Esophagus squamous epithelium (tissue), 5 donors: ENCODE measurements at places on chromosomes 11 and 22.

DNA sequence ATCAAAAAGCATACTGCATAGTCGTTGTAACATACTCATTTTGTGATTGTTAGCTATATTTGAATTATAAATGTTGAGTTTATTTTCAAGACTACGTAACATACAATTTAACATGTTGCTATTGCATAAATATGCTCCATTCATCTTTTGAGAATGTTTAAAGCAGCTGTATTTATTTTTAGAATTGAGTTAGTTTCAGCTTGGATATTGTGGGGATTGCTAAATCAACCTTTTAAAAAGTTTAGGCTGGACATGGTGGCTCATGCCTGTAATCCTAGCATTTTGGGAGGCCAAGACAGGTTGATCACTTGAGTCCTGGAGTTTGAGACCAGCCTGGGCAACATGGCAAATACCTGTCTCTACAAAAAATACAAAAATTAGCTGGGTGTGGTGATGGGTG is 288.1 kb downstream of the DYNC2H1 start:
- DNase-seq, result no peak

GRCh38 chr11:45860764-45861510 is 13.7 kb downstream of the CRY2 start:
- DNase-seq, result no peak

GRCh38 chr11:31987118-31988005 is 103.5 kb upstream of the RCN1 start:
- no peak for DNase-seq

DNA sequence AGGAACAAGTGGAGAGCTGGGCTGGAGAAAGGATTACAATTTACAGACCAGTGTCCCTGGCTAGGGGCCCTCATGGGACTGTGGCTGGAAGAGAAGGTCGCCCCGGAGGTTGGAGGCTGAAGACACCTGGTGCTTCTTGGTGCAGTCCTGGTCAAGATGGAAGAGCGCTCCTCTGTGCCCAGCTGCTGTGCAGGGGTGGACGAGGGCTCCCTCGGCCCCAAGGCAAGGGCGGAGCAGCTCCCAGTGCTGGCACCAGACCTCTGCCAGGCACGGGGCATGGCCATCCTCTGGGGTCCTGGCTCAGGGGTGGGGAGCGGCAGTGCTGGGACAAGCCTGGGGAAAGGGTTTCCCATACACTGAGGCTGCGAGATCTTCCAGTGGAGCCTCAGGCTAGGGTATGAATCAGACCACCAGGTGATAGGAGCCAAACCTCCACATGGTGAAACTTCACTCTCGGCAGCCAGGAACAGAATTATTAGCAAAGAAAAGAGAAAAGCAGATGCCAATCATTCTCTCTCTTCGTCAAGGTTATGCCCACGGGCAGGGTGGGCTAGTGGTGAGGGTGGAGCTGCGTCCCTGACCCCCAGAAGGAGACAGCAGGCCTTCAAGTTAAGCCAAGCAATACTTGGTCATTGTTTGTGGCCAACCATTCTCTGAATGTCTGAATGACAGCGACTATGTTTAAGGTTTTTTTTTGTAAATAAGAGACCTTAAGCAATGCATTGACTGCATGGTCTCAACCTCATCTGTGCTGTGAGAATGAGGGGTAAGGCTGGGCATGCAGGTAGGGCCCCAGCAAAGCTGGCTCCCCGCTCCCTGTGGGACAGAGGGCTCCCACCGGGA is 32.1 kb downstream of the PPM1F start:
- no peak for DNase-seq

- no peak for DNase-seq
These were observed 87.4 kb upstream of the SHISAL1 start for GRCh38 chr22:44399906-44400762.

DNA sequence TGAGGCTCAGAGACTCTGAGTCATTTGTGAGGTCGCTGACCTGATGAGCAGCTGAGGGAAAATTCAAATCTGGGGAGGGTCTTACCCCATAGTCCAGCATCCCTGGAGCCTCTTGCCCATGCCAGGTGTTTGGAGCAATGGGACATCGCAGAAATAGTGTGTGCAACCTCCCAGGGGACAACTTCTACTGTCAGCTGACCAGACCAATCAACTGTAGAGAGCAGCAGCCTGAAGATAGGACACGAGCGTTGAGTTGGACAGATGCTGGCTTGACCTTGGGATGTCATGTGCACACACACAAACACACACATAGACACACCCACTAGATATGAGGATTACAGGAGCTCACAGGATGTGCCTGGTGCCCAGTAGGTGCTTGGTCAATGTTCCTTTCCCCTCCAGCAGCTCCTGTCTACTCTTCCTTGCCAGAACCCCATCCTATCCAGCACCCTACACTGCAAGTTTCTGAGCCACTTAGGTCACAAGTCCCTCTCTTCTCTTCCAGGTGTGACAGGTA is 59.1 kb upstream of the MPEG1 start:
- DNase-seq, result no peak

DNA sequence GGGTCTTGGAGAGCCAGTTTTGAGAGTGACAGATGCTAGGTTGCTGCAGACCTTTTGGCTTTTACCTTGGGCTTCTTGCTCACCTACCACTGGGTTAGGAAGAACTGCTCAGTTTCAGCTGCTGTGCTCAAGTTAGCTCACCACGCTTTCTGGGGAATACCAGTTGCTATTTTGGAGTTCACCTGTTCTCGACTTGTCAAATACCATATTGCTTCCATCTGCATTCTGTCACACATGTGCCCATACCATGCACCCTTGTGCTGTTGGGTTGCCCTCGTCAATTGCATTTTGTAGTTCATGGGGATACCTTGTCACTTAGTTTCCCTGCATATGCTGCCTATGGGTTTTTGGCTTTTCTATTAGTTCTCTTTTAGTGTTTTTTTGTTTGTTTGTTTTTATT is 23.0 kb upstream of the BARX2 start:
- no peak for DNase-seq

DNA sequence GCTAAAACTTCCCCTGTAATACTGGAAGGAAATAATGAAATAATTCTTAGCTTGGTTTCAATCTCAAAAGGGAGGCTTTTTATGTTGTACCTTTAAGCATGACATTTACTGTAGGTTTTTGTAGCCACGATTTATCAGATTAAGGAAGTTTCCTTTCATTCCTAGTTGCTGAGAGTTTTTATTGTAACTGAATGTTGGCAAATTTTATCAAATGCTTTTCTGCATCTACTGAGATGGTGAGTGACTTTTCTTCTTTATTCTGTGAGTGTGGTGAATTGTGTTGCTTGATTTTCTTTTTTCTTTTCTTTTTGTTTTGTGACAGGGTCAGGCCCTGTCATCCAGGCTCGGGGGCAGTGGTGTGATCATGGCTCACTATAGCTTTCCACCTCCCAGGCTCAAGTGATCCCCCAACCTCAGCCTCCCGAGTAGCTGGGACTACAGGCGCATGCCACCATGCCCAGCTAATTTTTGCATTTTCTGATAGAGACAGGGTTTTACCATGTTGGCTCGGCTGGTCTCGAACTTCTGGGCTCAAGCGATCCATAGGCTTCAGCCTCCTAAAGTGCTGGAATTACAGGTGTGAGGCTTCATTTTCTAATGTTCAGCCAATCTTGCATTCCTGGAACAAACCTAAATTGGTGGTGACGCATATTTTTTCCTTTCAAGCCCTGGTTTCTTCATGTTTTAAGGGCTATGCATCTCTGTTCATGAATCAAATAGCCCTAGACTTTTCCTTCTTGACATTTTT is 26.2 kb downstream of the SUSD2 start:
- no peak for DNase-seq

DNA sequence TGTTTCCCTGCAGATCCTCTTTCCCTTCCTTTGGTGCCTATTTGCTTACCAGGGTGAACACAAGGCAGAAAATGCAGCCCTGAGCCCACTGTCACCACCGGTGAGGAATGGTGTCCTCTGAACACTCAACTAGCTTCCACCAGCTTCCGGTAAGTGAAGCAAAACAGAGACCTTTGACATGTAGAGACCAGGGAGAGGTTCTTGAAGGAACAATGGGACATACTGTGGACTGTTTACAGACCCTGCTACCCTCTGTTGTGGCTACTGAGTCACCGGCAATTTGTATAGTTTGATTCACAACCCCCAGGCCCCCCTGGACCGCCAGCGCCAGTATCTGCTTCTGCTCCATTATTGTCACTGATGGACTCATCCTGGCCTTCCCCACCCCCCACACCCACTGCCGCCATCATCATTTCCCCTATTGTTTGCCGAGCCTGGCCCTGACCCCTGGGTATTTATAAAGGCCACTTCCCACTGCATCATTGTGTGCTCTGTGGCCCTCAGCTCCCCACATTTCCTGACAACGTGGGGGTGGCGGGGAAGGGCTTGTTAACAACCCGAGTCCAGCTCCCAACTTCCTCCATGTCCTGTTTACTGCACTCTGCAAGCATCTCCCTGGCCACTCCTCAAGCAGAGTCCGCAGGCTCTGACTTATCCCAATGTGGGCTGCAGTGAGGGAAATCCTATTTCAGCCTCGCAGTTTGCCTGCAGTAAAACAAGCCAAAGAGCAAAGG is 252.9 kb downstream of the ETS1 start:
- DNase-seq, result no peak

GRCh38 chr11:104134745-104135144 is 29.2 kb downstream of the PDGFD start:
- DNase-seq, result no peak

GRCh38 chr11:14809466-14809865 is 82.6 kb downstream of the CYP2R1 start:
- DNase-seq, result no peak

DNA sequence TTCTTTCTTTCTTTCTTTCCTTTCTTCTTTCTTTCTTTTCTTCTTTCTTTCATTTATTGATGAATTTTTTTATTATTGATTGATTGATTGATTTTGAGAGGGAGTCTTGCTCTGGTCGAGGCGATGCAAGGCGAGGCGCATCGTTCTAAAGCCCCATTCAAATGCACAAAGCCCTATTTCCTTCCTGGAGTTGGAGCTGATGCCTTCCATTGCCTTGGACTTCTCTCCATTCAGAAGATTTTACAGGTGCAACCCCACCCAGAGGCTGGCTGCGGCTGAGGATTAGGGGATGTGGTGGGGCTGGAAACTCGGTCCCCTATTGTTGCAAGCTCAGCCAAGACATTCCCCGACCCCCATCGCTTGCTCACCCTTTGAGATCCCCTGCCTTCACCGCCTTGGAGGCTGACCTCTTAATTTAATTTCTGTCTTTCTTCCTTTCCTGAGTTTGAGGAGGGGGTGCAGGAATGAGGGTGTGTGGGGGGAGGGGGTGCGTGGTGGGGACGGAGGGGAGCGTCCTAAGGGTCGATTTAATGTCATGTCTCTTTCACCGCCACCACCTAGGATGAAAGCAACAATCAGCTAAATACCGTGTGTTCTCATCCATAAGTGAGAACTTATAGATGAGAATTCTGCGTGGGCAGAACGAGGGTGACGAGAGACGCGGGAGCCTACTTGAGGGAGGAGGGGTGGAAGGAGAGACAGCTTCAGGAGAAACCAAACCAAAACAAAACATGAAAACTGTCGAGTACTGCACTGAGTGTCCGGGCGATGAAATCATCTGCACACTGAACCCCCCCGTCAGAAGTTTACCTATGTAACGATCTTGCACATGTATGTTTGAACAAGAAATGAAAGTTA is 3913.9 kb upstream of the OR11H1 start:
- DNase-seq, result no peak

- DNase-seq, result no peak
These were observed 145.0 kb upstream of the GRK3 start for GRCh38 chr22:25419247-25420113.

GRCh38 chr11:117316197-117316961 is at the start of gene BACE1:
Gene BACE1, minus strand, starts transcription at chr11:117316256. Its CDS starts 461 bp downstream, at chr11:117315795.
- DNase-seq, result no peak

DNA sequence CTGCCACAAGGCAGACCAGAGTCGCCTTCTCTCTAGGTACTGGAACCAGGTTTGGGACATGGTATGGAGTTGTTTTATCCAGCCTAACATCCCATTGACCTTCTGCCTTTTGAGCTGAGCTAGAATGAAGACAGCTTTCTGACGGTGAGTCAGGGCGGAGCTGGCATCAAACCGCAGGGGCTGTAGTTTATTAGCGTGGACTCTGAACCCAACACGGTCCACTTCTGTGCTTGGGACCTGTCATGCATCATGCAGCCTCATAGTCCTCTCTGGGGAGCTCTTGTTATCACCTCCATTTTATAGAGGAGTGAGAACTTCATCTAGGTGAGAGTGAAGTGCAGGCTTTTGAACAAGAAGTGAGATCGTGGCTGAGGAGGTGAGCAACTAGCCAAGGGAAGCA is 8.3 kb downstream of the GAL3ST1 start:
- no peak for DNase-seq

GRCh38 chr11:65493367-65494176 is 5.3 kb upstream of the MALAT1 start:
- DNase-seq, result no peak

DNA sequence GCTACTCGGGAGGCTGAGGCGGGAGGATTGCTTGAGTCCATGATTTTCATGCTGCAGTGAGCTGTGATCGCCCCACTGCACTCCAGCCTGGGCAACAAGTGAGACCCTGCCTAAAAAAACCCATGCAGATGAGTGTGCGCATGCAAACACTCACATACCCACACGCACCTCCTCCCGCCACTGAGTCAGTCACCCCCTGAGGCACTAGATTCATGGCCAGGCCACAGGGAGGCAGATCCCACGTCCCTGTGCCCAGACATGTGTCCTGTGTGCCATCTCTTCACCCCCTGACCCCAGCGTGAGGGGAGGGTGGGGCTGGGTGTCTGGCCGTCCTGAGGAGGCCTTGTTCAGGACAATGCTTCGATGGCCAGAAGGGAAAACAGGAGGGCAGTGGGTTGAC is 15.5 kb downstream of the RELT start:
- no peak for DNase-seq

DNA sequence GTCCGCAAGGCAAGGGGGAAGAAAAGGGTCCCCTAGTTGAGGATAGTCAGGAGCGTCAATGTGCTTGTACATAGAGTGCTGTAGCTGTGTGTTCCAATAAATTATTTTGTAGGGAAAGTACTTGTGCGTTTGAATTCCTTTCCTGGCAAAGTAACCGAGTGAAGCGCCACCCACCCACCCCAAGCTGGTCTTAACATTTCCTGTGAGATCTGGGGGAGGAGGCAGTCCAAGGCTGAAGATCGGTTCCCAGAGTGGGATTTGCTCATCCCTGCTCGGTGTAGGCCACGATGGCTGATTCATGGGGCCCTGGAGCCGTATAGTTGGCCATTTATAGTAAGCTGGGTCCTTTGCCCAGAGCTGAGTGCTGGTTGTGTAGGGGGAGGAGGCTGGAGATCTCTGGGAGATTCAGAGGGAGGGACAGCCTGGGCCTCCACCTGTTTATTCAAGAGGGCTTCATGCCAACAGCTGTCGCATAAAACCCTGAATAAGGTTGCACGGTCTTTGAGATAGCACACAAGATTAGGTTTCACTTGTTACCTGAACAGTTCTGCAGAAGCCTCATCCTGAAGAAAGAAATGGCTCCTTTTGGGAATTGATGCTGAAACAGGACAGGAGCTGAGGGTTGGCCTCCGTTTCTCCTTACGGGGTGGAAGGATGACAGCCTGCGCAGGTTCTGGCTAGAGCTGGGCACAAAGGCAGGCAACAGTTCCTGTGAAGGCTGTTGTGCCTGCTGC is 2.4 kb downstream of the ATF4 start:
- DNase-seq, result no peak

GRCh38 chr22:39245130-39246039 is 603 bp upstream of the PDGFB start:
- DNase-seq, result no peak

GRCh38 chr11:40241524-40242051 is 1217.9 kb downstream of the LRRC4C start:
- no peak for DNase-seq

GRCh38 chr22:24937114-24937513 is 9.4 kb downstream of the LHFPL7 start:
- no peak for DNase-seq
